ENCODE measurements at places on chromosomes 2 and 18.
A peak's percentile ranks its signal among the peaks of the same experiment; 100 is the strongest.

DNA sequence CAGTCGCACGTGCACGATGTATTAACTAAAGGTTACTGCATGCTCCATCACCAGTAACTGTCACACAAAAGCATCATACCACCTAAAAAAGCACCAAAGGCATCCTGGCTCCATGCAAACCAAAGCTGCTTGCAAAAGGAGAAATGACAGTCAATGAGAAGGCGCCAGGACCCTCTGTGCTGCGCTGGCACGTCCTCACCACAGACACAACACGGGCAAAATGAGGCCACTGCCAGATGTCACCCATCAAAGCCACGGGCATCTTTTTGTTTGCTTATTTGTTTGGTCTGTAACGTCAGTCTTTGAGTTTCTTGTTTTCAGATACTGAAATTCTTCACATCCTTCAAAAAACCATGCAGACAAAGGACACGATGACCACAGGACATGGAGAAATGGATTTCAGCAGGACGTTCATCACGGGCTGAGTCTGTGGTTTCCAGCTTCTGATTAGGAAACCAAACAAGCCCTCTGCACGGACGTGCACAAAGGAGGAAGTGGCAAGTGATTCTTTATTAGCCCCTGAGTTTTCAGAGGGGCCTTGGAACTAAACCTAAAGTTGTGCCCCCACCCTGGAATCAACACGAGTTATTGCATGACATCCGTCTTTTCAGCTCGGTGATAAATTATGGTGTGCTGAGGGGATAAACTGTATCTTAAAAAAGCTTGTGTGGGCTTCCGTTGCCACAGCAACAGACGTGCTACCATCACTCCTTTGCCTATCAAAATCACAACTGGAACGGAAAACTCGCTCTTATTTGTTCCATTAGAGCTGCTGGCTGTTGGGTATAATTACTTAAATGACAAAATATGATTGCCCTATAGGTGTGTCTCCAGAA, 181.8 kb downstream of the EIPR1 start:
- DNase-seq, result no peak

DNA sequence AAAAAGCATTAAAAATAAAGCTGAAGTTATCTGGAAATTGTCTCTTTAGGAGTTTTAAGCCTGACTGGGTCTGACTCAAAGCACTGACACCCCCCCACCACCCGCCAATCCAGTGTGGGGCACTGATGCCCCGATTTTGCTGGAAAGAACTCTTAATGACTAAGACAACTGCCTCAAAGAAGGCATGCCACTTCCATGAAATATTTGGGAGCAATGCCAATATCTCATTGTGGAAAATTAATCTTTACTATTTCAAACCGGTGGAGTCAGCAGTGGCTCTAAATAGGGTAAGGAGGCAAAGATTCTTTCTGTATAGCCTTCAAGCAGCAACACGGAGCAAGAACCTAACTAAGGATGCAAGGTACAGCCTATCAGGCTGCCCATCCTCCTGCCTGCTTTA, 4.5 kb downstream of the FKBP7 start:
- no peak for DNase-seq

DNA sequence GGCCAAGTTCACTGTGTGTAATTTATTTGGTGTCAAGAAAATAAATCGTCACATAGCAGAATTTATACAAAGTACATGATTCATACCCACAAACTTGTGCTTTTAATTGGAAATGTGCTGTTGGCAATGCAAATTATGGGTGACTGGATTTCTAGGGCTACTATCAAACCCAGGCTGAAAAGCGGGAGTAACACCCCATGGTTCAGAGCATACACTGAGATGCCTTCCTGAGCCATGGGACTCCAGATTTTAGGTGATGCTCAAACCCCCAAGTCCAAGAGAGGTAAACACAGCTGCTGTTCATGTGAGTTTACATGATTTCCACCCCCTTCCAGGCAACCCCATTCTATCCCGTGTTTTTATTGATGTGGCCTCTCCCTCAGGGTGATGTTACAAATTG, 565.9 kb upstream of the ID2 start:
- DNase-seq, result no peak

DNA sequence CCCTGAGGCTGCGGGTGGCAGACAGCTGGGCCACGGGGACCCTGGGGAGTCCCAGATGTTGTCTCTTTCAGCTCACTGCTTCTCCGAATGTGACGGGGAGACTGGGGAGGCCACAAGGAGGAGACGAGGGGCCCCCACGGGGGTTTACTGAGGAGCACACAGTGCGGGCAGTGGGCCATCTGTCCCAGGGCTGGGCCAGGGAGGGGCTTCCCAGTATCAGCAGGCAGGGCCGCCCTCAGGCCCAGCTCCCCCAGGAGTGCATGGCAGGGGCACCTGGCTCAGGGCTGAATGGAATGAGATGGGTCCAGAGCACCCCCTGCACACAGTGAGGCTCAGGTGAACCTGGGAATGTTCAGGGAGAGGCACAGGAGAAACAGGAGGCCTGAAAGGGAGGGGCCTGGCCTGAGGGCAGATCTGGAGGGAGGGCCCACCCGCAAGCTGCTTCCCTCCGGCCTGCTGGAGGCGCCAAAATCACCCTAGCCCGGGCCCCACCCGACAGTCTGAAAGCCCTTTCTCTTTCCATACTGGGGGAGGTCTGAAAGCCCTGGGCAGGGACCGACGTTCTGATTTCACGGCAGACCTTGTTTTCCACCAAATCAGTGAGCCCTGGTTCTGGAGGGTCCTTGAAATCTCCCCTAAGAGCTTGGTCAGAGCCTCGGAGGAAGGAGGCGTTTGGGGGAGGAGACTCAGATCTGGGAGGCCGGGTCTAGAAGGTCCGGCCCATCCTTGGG, 35.5 kb upstream of the PTMA start:
- no peak for DNase-seq

DNA sequence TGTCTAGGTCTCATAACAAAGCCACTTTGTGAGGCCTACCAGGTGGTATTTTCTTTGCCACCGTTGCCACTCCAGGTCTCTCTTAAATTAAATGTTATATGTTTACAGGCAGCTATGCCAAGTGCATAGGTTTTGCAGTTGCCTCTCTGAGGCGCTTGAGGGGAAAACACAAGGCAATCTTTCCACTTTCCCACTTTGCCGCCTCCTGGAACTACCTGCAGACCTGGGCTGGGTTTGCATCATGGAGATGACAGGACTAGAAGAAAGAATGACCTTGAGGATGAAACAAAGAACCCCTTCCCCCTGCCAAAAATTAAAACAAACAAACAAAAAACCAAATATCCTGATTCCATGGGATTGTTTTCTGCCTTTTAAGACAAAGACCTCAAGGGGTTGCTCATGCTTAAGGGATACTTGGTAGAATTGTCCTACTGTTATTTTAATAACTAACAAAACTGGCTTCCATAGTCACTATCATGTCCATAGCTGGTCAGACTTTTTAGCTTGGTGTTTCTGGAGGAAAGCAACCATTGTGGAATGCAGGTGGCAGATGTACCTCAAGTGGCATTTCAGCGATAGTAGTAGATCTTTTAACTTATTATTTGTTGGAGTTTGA, 159.9 kb downstream of the PRPF40A start:
- no peak for DNase-seq

- no peak for DNase-seq
Measured at GRCh38 chr18:47794725-47795433, 135.6 kb downstream of the SMAD2 start.

DNA sequence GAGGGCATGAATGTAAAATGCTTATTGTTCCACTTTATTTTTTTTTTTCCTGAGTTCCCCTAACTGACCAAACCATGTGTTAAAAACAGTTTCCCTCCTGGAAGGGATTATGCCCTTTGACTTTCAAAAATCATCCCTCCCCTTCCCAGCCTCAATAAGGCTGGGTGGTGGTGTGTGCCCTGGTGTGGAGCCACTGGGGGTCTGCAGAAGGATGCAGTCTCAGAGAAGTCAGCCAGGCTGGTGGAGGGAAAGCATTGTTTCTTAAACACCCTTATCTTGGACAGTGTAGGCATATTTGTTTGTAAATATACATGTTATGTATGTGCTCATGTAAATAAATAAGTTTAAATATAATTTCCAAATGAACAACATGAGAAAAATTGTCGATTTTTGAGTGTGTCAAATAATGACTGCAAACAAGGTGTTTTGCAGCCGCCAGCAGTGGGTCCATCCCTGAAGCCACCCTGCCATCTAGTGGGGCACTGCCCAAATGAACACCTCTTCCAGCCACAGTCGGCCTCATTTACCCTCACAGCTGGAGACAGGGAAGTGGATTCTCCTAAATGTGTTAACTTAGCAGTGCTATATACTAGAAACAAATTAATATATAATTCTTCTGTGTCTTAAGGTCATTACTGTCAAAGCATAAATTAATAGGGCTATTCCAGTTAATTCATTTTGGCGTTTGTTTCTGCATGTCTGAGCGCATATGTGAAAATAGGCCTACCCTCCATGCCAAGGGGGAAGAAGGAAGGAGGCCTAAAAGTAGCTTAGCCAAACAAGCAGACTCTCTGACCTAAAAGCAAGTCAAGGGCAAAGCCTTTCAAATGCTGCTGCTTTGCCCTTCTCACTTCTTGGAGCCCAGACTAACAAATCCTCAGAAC, 209.6 kb upstream of the PIK3C3 start:
- peak; percentile 60 for DNase-seq

- DNase-seq, result no peak
Measured at GRCh38 chr2:100929147-100929546, 72.9 kb upstream of the RPL31 start.

DNA sequence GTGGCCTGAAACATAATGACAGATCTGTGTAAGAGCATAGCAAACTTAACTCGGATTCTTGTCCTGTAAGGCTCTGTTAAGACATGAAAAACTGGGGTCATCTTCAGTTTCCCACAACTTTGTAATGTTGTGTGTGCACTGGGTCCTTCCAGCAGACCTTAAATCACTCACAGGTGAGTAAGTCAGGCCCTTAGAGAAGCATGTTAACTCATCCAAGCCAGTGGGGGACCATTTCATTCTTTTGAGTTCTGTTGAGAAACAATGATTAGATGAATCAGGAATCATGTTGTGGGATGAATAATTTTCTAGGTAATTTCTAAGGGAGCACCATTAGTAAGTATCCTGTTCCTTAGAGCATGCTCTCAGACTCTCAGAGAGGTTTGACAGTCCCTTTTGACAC, 167.1 kb downstream of the ESCO1 start:
- DNase-seq, result no peak

- no peak for DNase-seq
Measured at GRCh38 chr2:183093857-183094657, 15.5 kb downstream of the DUSP19 start.

- DNase-seq, result no peak
Measured at GRCh38 chr2:8408560-8409460, 273.0 kb upstream of the ID2 start.

- no peak for DNase-seq
Measured at GRCh38 chr18:25350489-25351251, 1.3 kb downstream of the ZNF521 start.

DNA sequence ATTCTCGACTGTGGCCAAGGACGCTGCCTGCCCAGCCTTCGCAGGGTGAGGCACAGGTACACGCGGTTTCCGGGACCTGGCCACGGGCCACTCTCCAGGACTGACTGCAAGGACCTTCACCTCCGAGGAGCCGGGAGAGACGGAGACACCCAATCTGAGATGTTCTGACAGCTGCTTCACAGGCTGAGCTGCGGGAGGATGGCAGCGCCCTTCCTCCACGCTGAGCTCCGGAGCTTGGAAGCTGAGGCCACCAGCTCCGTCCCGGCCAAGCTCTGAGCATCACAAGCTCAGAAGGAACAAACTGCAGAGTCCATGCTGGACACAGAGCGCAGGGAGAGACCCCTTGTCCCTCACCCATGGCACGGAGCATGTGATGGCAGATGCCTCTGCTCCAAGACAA, 71.1 kb upstream of the CTDP1 start:
- no peak for DNase-seq

GRCh38 chr2:170929686-170930050, 615 bp downstream of the GORASP2 start:
- DNase-seq, result peak; percentile 49

DNA sequence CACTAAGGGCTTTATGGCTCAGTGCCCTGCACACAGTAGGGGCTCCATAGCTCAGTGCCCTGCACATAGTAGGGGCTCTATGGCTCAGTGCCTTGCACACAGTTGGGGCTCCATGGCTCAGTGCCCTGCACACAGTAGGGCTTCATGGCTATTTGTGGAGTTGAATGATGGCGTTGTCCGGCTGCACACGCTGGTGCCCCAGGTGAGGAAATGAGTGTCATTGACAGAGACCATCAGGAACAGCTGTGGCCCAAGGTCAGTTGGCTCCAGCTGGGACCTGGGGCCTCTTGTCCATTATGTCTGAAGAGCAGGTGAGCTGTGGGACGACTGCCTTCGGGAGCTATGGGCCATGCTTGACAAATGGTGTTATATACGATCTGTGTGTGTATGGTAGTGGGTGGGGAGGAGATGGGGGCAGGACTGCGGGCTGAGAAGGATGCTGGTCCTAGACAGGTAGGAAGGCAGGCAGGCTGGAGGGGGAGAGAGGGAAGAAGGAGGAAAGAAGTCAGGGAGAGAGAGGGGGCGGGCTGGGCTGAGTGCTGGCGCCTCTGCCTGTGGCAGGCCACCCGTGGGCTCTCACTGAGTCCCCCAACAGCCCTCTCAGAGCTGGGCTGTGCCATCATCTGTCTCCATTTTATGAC, 130.6 kb downstream of the CLIP4 start:
- DNase-seq, result no peak

GRCh38 chr2:36360063-36360462, 4.5 kb downstream of the CRIM1 start:
- no peak for DNase-seq

DNA sequence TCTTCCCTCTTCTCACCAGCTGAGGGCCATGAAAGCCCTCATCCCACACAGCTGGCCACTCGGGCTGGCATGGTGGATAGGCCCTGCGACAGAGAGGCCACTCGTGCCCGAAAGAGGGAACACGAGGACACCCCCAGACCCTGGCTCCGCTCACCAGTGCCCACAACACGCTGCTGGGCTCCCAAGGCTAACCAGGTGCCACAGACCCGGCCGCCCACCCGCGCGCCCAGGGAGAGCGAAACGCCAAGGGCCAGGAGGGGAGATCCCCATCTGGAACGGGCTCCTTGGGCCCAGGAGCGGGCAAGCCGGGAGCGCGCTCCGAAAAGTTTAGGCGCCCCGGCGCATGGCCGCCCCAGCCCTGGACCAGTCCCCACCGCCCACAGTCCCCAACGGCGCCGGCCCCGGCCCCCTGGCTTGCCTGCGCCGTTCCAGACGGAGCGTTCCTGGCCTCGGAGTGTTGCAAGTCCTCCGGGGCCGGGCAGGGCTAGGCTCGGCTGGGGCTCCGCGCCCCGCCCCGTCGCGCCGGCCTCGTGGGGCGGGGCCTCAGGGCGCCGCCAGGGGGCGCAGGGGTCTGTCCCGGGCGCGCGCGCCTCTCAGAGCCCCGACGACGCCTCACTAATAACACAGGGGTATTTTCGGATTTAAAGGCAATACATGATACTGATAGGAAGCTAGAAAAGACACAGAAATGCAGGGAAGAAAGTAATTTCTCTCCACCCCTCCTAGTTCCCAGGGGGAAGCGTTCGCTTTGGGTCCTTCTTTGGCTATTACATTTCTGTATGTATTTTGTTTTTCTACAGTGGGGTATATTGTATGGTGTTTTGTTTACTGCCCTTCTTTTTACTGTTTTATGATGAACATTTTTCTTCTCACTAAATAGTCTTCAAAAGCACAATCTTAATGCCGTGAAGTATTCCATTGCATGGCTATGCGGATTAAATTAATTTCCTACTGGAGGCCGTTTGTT, at the start of gene TMBIM1:
TSS of gene TMBIM1 (minus strand) at position 456 of the 967 bp plus-strand sequence. CDS start 10,362 bp downstream, outside the sequence.
- peak; percentile 74 for DNase-seq

GRCh38 chr2:137644731-137645130, 319.5 kb upstream of the HNMT start:
- DNase-seq, result no peak

GRCh38 chr18:25066516-25066915, 285.4 kb downstream of the ZNF521 start:
- no peak for DNase-seq

- no peak for DNase-seq
Measured at GRCh38 chr2:56335101-56335500, 151.3 kb downstream of the CCDC85A start.

GRCh38 chr2:105933906-105934305, 189.2 kb downstream of the NCK2 start:
- DNase-seq, result no peak
